IPS DF 6.9 (cell line): ENCODE measurements at places on chromosomes 12 and 14.

DNA sequence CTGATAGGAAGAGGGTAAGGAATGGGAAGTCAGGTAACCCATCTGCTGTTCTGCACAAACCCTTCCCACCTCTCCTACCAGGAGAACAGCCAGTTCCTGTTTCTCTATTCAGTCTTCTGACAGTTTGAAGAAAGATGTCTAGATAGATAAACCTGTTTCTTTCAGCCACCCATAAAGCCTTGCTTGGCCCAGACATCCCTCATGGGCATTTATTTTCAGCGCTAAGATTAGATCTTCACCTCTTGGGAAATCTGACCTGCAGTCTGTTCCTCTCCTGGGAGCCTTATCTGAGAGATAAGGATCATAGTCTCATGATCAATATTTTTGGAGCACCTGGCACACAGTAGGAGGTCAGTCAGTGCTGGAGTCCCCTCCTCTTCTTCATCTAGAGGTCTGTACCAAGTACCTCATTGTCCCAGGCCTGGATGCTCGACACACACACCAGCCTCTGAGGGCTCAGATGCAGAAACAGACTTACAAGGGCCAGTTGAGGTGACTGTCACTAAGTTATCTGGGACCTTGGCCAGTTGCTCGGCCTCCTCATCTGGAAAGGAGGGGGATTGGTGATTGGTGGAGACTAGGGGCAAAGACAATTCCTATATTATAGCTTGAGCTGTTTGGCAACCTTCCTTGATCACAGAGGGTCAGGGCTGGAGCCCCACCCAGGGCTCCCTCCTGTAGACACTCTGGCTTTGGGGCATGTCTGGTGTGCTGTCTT lies 18.2 kb downstream of the ACVRL1 start:
- H3K4me3 ChIP-seq: no peak overlapping the region
- peaks cover 4% of the 10 kb centered on the region; the same call in 1 of the 2 replicates for H3K4me1 ChIP-seq
- no peaks in the 10 kb centered on the region for H3K36me3 ChIP-seq
- DNase-seq: no peak
- H3K27me3 ChIP-seq: no peaks in the 10 kb centered on the region

- no peak overlapping the region for H3K27ac ChIP-seq
- no peaks in the 10 kb centered on the region for H3K27me3 ChIP-seq
- peaks cover 16% of the 10 kb centered on the region for H3K36me3 ChIP-seq
Measured at GRCh38 chr12:54404061-54405004, 14.7 kb downstream of the ITGA5 start.

DNA sequence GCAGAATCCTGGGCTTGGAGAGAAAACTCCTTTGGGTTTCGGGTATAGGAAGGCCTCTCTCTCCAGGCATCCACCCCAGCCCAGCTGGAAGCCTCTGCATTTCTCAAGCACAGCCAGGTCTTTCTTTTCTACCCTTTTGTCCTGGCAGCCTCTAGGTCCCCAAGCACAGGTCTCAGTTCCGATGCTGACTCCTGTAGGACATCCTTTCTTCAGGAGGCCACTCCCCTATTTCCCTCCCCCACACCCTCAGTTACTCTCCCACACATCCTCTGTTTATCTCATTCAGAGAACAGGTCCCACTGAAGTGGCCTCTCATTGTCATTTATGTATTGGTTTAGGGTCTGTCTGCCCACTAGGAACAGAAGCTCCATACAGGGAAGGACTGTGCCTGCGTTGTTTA lies 352.6 kb downstream of the VRK1 start:
- no peak for DNase-seq
- no peak overlapping the region for H3K27ac ChIP-seq
- H3K4me3 ChIP-seq: no peak overlapping the region
- no peaks in the 10 kb centered on the region for H3K36me3 ChIP-seq
- H3K27me3 ChIP-seq: no peaks in the 10 kb centered on the region

DNA sequence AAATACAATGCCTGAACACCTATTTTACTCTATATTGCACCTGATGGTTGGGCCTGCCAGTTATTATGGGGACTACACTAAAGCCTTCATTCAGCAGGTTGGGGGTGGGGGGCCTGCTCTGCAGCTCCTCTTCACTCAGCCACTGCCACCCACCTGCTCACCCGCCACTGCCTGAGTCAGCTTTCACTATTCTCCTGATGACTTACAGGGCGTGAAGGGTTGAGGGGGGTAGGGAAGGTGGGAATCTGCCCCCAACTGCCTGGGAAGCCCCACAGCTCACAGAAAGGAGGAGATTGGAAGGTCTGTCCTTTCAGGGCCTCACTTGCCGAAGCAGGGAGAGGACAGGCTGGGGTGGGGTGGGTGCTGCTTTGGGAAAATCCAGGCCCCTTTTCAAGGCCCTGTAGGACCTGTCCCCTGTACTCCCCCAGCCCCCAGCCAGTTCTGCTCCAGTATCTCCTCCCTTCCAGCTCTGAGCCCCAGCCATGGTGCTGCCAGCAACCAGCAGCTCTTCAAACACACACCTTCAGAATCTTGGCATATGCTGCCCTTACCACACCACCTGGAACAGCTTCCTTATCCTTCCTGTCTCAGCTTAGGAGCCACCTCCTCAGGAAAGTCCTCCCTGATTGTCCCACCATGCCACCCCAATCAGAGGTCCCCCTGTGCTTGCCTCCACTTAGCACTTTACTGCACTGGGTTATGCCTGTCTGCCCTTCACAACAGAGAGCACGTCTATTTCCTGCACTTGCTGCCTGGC lies 33.1 kb downstream of the IRF2BPL start:
- H3K36me3 ChIP-seq: no peaks in the 10 kb centered on the region
- no peak overlapping the region for H3K27ac ChIP-seq
- no peaks in the 10 kb centered on the region for H3K27me3 ChIP-seq
- H3K4me1 ChIP-seq: peaks cover 11% of the 10 kb centered on the region
- DNase-seq: no peak

DNA sequence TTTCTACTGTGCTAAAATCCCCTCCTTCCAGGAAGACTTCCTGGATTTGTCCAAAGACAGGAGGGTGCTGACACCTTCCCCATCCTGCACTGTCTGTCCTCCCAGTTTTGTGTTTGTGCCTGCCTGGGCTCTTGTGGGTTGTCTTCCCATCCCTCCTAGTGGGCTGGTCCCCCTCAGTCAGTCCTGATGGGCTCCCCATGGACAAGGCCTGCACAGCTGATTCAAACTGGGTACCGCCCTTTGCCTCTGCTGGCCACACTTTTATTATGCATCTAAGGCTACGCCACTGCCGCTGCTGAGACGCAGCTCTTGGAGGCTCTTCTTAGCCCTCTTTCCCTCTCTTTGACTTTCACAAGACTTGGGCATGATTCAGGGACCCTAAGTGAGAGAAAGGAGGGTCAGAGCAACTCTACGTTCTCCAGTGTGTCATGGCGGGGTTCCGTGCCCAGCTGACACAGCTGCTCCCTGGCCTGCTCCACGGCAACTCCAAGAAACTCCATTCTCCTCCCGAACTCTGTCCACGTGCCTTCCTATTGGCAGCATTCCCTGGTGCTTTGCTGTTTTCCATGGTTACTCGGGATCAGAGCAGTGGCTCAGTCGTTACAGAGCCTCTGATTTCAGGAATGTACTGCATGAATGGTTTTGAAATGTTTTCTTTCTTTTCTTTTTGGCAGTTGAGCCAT lies 3.8 kb upstream of the KRT85 start:
- H3K36me3 ChIP-seq: no peaks in the 10 kb centered on the region
- no peaks in the 10 kb centered on the region for H3K27me3 ChIP-seq
- no peak for DNase-seq
- H3K27ac ChIP-seq: no peak overlapping the region
- no peak overlapping the region for H3K4me3 ChIP-seq

DNA sequence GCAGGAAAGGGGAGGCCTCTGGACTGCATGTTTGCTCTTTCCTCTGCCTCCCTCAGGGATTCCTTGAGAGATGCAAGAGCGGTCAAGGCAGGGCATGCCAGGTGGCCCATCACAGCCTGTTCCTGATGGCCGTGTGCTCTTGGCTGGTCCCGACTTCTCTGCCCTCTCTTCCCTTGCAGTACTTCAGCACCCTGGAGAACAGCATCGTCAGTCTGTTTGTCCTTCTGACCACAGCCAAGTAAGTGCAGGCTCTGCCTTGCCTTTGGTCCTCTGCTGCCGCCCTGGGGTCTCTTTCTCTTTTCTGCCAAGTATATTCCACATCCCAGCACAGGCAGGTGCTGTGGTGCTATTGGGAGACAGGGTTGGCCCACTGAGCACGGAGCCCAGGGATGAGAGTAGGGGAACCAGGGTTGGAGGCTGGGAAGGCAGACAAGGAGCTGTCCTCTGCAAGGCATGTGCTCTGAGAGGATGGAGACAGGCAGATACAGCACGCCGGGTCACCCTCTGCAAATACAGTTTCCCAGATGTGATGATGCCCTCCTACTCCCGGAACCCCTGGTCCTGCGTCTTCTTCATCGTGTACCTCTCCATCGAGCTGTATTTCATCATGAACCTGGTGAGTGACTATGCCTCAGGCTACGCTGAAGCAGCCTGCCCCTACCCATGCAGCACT lies 51.9 kb downstream of the TPCN1 start:
- DNase-seq: no peak
- no peak overlapping the region for H3K4me3 ChIP-seq
- H3K4me1 ChIP-seq: no peaks in the 10 kb centered on the region
- H3K36me3 ChIP-seq: peaks cover 5% of the 10 kb centered on the region; the same call in 1 of the 2 replicates
- H3K27ac ChIP-seq: no peak overlapping the region
- H3K27me3 ChIP-seq: no peaks in the 10 kb centered on the region

DNA sequence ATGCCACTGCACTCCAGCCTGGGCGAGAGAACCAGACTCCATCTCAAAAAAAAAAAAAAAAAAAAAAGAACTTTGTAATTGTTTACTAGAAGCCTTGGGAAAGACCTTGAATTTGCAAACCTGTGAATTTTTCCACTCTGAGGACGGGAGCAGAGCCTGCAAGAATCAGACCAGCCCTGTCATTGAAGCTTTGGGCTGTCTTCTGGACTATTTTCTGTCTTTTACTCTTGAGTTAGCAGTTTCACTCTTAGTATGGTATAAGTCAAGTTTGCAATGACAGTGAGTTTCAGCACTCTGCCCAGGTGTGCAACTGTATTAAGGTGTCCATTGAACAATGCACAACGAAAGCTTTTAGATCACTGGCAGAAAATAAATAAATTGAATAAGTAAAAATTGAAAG lies 81.4 kb upstream of the KRAS start:
- H3K36me3 ChIP-seq: no peaks in the 10 kb centered on the region
- H3K27me3 ChIP-seq: no peaks in the 10 kb centered on the region
- no peak overlapping the region for H3K4me3 ChIP-seq

DNA sequence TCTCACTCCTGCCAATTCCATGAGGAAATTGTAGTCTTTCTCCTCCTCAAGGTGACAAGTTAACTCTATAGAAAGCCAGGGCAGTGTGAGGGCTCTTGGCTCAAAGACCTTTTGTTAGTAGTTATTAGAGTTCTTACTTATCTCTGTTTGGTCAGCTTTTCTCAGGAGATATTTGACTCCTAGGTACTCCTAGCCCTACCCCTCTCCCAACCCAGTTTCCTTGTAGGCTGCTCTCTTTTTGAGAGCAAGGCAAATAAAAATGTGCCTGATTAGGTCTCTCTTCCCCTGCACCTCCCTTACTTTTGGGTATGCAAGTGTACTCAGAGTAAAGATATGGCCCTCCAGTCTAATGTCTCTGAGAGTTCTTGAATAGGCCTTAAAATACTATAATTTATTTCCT lies 23.8 kb downstream of the BTG1 start:
- no peaks in the 10 kb centered on the region for H3K4me1 ChIP-seq
- no peak overlapping the region for H3K27ac ChIP-seq
- DNase-seq: no peak
- no peak overlapping the region for H3K4me3 ChIP-seq
- H3K27me3 ChIP-seq: no peaks in the 10 kb centered on the region

DNA sequence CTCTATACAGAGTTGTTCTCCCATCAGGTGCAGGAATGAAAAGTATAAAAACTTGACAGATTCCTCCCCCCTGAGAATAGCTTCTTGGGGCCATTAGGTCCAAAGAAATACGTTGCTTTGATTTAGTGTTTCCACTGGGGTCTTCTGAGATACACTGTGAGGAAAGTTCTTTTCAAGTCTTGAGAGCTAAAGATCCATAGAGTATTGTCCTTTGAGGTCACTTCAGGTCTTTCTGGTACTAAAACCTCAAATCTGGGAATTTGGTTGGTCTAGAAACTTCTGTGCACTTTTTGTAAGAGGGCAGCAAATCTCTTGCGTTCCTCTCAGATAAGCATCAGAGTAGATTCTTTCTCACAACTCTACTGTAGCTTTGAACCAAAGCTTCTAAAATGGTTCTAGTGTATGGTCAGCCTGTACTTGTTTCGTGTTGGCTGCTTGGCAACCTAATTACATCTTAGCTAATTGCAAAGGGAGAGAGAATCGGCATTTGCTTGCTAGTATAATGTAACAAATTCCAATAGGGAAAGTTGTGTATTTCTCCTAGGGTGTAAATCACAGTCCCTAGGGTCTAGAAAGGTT lies 10.0 kb downstream of the SRSF5 start:
- peaks cover 10% of the 10 kb centered on the region; the same call in 1 of the 2 replicates for H3K36me3 ChIP-seq
- no peak for DNase-seq
- no peaks in the 10 kb centered on the region for H3K4me1 ChIP-seq

DNA sequence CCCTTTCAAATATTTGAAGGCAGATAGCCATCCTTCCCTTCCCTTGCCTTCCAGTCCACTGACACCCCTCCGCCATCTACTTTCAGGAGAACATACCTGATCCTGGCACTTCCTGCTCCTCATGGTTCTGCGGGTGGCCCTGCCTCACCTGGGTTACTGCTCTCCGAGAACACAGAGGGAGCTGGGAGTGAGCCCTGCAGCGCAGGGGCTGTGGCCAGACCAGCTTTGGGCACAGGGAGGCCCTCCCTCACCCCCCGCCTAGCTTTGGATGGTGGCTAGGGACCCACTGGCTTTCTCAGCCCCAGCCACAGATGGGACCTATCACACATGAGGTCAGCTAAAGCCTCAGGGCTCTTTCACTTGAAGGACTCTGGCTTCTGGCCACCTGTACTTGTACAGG lies 12.4 kb downstream of the IQSEC3 start:
- peaks cover 3% of the 10 kb centered on the region; the same call in 1 of the 2 replicates for H3K27me3 ChIP-seq
- DNase-seq: no peak
- H3K36me3 ChIP-seq: no peaks in the 10 kb centered on the region
- no peak overlapping the region for H3K27ac ChIP-seq
- H3K4me3 ChIP-seq: no peak overlapping the region

DNA sequence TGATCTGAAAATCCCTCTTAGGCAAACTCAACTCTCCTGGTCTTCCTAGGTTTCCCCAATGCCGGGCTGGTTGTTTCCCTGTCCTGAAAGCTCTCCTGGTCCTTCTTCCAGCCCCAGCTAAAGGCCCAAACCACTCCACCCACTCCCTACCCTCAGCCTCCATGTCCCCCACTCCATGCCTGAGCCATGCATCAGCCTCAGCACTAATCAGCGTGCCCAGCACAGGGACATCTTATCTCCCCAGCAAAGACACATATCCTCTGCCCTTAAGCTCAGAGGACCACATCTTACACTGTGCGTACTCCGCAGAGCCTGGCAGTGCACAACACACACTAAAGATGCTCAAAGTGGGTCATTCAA lies 25.9 kb downstream of the ACTN1 start:
- H3K4me3 ChIP-seq: no peak overlapping the region
- H3K27me3 ChIP-seq: no peaks in the 10 kb centered on the region
- no peaks in the 10 kb centered on the region for H3K36me3 ChIP-seq
- H3K27ac ChIP-seq: no peak overlapping the region
